DMS79 (cell line): ENCODE measurements at places on chromosomes 13 and 19.
A peak's percentile ranks its signal among the peaks of the same experiment; 100 is the strongest.

DNA sequence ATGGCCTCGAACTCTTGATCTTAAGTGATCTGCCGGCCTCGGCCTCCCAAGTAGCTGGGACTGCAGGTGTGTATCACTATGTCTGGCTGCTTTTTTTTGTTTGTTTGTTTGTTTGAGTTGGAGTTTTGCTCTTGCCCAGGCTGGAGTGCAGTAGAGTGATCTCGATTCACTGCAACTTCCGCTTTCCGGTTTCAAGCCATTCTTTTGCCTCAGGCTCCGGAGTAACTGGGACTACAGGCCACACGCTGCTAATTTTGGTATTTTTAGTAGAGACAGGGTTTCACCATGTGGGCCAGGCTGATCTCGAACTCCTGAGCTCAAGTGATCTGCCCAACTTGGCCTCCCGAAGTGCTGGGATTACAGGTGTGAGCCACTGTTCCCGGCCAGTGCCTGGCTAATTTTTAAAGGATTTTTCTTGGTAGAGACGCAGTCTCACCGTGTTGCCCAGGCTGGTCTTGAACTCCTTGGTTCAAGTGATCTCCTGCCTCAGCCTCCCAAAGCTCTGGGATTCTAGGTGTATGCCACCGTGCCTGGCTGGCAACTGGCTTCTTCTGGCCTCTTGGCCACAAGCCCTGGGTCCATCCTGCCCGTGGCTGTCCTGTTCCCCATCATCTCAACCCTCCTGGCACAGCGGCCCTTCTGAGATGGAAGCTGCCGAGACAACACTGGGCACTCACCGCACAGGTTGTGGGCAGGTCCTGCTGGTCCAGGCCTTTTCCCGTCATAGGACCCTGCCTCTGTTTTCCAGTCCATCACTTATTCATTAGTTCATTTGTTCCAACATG is 11.5 kb downstream of the TECR start:
- DNase-seq = no peak

GRCh38 chr19:13507053-13507611 is 853 bp upstream of the CACNA1A start:
- DNase-seq = no peak

DNA sequence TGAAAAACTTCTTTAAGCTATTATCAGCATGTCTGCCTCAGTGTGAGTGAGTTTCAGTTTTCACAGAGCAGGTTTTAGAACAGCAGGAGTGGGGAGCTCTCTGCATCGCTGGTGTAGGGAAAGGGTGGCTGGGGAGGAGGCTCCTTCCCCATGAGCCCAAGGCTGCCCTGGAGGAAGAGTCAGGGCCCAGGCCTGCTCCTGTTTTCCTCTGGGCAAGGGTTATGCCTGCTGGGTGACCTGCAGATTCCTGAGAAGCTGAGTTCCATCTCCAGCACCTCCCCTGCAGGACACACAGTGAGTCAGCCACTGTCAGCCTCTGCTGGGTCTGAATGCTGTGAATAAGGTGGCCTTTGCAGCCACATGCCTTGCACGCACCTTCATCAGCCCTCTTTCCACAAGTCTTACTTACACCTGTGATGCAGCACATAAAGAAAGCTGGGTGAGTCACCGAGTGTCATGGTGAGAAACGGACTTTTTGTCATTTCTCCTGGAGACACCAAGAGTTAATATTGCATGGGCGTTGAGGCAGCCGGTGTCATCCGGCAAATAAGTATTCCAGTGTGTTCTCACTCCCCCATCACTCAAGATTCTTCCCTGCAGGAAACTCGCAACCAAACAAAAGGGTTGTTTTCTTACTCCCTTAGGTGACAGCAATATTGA is 186.4 kb upstream of the KL start:
- no peak for DNase-seq

DNA sequence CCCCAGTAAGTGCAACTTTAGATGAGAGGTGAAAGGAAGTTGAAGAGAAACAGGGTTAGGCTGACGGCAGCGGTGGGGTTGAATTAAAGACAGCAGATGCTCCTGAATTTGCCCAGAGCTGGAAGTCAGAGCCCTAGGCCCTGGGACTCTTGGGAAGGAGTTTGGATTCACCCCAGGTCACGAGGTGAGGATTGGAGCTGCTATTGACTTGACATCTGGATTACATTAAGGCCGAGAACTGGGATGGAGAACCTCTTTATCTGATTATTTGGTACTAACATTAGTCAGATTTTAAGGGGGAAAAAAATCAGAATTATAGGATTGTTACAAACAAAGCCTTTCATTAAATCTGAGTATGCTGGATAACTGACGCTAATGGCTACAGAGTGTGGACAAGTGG is 367.2 kb downstream of the ZNF536 start:
- DNase-seq = no peak

DNA sequence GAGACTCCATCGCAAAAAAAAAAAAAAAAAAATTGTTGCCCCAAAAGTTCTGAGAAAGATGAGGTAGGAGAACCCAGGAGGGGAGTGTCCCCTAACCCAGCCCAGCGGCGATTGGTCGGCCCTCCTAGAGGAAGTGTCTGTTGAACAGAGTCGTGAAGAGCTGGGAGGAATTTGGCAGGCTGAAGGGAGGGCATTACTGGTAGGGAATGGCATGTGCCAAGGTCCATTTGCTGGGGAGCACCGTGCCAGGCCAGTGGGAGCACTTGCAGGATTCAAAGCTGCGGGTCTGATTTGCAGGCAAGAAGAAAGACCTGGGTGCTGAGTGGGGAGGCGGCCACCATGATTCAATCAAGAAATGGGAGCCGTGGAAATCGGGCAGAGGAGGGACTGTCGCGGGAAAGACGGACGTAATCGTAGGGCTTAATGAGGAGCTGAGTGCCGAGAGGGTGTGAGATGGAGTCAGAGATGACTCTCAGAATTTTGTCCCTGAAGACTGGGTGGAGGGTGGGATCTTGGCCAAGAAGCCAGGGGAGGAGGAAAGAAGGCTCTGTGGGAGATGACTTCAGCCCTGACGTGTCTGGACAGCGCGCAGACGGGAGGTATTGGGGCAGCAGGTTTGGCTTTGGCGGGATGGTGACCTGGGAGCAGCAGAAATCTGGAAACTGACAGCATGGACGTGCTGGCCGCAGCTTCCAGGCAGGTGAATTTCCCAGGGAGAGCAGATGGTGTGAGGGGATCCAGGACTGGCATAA is 15.4 kb downstream of the CERS4 start:
- DNase-seq = no peak

GRCh38 chr13:46686171-46686570 is 110.8 kb downstream of the ESD start:
- no peak for DNase-seq

DNA sequence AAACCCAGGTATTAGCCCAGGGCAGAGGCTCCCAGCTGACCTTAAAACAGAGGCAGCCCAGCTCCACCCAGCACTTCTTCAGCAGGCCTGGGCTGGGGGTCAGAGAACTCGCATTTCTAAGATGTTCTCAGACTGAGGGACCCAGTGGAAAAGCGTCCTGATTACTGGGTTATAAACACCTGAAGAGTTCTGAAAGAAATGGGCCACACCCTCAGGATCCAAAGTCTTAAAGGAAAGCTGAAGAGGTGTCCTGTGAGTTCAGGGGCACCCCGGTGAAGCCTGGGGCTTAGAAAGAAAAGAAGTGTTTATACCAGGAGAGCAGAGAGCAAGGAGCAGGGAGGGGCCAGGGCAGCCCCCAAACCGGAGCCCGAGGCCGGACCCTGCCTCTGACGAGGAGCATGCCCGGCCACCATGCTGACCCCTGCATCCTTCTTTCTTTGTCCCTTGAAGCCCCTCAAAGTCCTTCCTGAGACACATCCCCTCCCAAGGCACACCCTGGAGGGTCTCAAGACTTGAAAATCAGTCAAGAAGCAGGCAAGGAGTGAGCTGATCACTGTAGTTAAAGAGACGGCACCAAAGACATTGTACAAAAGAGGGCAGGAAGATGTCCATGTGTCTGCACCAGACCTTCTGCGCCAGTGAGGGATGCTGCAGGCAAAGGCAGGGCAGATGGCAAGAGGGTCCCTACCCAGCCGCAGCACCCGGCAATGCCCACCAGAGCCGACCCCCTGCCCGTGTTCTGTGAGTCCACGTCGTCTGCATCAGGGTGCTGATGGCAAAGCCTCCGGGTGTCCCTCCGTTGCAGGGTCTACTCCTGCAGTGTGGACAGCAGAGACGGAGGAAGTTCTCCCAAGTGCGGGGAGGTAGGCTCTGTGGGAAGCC is 10.6 kb upstream of the RAB20 start:
- DNase-seq = no peak

DNA sequence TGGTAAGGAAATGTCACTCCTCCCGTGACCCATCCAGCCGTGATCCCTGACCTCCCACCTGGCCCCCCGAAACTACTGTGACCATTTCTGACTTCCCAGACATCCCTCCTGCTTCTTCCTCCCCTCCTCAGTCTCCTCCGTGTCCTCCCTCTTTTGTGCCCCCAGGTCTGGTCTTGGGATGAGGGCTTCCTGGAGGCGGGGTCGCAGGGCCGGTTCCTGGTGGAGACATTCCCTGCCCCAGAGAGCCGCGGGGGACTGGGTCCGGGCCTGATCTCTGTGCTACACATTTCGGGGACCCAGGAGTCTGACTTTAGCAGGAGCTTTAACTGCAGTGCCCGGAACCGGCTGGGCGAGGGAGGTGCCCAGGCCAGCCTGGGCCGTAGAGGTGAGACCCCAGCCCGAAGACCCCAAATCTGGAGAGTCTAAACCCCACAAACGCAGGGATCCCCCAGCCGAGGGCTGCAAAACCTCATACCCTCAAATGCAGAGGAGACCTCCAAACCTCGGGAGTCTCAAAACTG is 5.0 kb downstream of the KIRREL2 start:
- DNase-seq = no peak

GRCh38 chr19:4609878-4610511 is 29.3 kb upstream of the TNFAIP8L1 start:
- no peak for DNase-seq

DNA sequence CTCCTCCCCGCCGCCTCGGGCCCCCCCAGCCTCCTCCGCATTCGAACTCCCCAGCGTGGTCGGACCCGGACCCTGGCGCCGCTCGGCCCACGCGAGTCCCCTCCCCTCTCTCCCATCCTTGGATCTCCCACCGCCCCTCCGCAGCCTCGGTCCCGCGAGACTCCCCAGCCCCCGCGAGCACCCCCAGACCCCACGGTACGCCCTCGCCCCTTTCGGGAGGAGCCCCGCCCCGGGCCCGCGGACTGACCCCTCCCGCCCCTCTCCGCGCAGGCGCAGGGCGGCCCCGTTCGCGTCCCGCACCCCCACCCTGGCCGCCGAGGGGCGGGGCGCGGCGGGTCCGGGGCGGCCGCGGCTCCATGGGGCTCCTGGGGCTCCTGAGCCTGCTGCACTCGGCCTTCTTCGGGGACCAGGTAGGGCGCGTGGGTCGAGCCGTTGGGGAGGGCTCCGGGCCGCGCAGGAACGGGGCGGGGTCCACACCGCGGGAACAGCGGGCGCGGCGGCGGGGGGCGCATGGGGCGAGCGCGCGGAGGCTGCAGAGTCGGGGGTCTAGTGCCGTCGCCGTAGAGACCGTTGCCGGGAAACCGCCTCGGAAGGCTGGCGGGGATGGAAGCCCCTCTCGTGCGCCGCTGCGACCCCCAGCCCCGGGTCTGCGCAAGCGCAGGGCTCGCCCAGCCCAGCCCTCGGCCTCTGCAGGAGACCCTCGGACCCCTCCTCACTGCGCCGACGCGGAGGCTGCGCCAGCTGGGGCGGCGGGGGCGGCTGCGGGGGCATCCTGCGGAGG is 3.8 kb upstream of the APC2 start:
- DNase-seq = peak; percentile 18

DNA sequence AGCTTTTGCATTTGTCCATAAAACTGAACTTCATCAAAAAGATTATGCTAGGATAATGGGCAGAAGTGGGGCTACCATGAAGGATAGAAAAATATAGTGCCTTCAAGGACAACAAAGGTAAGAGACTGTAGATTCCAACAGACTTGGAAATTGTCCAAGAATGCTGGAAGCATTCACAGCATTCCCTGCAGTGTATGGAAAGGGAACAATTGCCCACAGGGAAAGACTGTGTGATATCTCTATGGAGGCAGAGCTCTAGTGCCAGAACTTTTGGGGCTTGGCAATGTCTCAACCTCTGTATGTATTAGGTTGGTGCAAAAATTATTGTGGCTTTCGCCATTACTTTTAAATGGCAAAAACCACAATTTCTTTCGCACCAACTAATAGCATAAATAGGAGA is 1598.8 kb upstream of the MIR17HG start:
- DNase-seq = no peak

GRCh38 chr13:42348576-42348975 is 76.6 kb downstream of the AKAP11 start:
- no peak for DNase-seq

DNA sequence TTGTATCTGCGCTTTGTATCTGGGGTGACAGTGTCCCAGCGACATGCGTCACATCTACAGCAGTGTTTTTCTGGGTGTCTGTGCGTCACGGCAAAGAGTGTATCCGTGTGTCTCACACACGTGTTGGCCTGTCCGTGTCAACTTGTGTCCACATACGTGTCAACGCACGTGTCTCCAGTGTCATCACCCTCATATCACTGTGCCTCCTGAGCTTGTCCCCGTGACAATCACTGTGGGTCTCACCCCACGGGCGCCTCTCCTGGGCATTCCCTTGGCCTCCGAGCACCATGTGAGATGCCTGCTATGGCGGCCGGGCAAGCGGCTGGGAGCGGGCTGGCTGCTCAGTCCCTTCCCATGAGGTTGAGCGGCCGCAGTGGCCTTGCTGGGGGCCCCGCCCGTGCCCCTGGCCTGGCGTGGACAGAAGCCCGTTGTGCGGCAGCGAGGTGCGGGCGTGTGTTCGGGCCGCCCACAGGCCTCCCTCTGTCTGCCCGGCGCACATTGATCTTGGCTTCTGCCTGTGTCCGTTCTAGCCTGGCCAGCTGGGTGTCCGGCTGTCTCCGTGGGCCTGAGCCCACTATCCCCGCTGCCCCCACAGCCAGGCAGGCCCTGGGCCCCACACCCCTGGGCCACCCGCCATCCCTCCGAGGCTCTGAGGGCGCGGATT is 6.4 kb downstream of the NFIX start:
- no peak for DNase-seq

- no peak for DNase-seq
Observed at GRCh38 chr13:113274721-113275120, 22.3 kb upstream of the LAMP1 start.

- DNase-seq = no peak
Observed at GRCh38 chr19:4654437-4655361, 15.4 kb downstream of the TNFAIP8L1 start.

- no peak for DNase-seq
Observed at GRCh38 chr13:111005364-111005763, 90.5 kb upstream of the ANKRD10 start.

GRCh38 chr13:39550931-39551330 is 52.1 kb downstream of the LHFPL6 start:
- no peak for DNase-seq

DNA sequence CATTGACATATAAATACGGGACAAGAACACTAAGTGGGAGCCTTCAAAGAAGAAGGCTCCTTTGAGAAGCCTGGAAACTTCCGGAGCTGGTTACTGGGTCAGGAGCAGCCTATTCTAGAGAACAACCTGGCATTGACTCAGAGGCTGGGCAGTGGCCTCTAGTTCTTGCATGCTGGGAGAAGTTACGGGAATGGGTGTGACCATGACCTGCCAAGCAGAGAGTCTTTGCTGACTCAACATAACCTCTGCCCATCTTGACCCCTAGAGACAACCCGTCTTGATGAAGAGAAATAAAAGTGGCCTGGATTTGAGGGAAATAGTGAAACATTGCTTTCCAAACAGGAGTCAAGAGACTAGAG is 21.0 kb downstream of the STARD13 start:
- DNase-seq = no peak

GRCh38 chr13:109154146-109154545 is 524.7 kb downstream of the MYO16 start:
- DNase-seq = no peak
